H9 (cell line): ENCODE measurements at places on chromosomes 5 and 9.

DNA sequence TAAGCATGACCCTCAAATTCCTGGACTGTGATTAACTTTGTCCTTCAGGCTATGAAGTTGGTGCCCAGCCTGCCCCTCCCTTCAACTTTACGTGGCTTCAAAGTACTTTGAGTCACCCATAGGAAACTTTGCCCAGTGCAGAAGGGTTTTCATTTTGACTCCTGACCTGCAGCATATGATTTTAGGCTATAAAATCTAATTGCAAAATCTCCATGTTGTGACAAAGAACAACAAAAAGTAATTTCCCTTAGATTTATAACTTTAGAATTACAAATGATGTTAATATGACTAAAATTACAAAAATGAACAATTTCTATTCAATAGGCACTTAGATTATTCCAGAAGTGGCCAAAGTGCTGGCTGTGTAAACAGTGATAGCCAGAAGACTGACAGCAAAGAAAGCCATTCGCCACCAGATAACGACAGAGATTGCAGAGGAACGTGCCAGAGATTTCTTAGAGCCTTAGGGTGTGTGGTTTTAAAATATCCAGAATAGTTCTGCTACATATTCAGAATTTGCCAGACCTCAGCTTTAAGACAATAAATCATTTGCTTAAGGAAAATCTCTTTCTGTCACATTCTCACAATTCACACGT lies 197.4 kb downstream of the SEMA5A start:
- DNase-seq: no peak

DNA sequence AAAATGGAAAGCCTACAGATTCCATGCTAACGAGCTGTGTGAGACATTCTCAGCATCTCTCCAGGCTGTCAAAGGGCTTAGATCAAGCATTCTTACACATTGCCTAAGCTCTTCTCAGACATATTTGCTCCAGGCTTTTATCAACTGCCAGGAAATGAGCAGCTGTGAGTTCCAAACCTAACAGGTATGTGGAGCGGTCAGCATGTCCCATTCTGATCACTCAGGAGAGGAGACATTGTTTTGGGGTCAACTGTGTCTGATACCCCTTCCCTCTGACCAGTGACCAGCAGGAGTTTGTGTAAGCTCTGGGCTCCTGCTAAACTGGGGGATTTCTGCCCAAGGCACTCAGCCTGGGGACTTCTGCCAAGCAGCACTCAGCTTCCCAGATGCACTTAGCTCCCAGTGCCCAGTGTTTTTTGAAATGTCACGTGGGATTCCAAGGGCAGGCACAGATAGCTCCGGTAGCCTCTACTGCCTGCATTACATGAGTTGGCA lies 229.1 kb downstream of the SEC61B start:
- no peak for DNase-seq

GRCh38 chr5:158809310-158809850 lies 290.3 kb downstream of the EBF1 start:
- no peak for DNase-seq

DNA sequence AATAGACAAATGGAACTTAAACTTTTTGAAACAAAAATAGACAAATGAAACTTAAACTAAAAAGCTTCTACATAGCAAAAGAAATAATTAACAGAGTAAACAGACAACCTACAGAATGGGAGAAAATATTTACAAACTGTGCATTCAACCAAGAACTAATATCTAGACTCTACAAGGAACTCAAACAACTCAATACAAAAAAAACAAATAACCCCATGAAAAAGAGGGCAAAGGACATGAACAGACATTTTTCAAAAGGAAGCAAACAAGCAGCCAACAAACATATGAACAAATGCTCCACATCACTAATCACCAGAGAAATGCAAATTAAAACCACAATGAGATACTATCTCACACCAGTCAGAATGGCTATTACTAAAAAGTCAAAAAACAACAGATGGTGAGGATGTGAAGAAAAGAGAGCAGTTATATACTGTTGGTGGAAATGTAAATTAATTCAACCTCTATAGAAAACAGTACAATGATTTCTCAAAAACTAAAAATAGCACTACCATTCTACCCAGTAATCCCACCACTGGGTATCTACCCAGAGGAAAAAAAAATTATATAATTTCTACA lies 170.8 kb upstream of the RGMB start:
- DNase-seq: no peak

DNA sequence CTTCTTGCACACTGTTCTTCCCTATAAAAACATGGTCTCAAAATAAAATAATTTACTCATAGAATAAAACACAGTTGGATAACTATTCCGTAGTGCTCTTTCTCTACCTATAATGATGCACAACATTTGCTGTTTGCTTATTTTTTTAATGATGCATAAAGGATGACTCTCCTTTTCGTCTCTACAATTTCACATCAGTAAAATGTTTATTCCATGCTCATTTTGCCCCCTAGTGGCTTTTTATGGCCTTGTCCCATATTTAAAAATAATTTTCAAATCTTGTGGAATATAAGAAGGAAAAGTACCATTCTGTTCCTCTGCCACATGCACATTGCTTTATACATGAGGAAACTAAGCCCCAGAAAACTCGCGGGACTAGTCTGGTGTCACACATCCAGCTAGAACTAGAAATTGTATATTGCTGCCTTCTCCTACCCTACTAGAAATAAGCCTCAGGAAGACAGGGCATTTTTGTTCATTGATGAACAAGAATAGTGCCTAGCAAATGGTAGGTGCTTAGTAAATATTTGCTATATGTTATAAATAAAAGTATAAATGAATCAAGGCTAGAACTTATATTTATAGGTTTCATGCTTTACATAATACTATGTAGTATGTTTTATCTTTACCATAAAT lies 12.7 kb downstream of the KCTD16 start:
- DNase-seq: no peak
